HAP-1 (cell line): ENCODE measurements at places on chromosomes 1 and 21.

DNA sequence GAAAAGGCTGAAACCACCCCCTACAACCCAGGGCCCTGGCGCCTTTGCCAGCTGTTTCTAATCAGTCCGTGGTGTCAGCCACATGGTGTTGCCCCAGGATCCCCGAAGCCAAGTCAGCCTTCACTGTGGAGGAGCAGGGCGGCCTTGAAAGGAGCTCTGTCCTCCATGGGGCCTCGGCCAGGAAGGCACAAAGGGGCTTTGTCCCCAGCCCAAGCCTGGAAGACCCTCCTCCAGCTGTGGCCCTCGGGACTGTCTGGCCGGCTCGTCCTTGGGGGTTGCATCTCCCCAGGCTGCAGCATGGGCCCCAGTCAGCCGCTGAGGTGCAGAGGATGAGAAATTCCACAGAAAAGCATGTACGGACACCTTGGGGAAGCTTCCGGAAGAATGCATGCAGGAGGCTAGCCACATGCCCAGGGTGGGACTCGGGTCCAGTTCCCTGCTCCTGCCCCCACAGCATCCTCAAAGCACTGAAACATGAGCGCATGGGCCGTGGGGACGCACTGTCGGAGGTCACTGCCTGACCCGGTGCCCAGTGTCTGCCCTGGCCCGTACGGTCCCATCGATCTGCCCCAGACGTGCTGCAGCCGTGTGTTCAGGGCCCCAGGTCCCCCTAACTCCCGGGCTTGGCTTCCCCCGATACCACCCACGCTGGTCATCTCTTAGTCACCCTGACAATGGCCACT, 38.6 kb upstream of the POFUT2 start:
- no peak for DNase-seq

GRCh38 chr1:165376811-165377311, 20.3 kb upstream of the LMX1A start:
- DNase-seq, result no peak

DNA sequence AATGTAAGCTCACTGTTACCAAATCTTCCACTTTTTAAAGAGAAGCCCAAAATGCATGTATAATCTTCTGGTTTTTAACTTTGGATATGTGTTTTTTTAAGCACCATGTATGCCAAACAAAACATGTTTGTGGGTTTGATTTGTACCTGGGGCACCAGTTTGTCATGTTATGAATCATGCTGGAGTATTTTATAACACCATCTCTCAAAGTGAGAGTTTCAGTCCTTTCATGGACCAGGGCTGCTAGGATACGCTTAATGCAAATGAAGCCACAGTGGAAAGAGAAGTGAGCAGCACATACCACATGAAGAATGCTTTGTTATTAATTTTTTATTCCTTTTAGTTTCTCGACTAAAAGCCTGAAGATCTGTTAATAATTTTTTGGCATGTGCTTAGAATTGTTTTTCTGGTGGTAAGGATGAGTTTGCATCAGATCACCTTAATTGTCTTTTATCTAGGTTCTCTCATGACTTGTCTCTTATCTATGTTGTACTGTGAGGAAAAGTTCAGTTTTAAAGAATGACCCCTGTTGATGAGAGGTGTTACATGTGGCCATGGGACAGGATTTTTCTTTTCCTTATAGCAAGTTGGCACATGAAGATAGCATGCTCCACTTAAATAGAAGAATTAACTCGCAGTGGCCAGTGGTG, 2.0 kb upstream of the RABGAP1L start:
- no peak for DNase-seq

GRCh38 chr1:53417074-53417511, 42.1 kb upstream of the DMRTB1 start:
- DNase-seq, result no peak

DNA sequence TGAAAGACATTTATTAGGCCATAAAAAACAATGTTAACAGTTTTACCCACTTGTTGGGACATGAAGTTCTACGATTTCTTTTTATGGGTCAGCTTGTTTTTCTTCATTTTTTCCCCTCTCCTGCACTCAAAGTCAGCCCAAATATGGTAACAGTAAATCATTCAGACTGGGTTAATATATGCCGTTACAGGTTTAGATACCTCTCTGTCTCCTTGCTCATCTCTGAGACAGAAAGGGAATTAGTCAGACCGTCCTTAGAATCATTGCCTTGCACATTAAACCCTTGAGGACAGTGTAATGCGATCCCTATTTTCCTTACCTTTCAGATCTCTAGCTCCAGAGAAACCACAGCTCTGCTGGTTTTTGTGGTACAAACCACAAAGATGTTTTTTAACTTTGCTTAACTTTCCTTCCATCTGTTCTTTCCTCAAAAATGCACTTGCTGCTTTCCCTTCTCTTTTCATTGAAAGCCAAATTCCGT, 613.3 kb downstream of the PLPP3 start:
- no peak for DNase-seq

DNA sequence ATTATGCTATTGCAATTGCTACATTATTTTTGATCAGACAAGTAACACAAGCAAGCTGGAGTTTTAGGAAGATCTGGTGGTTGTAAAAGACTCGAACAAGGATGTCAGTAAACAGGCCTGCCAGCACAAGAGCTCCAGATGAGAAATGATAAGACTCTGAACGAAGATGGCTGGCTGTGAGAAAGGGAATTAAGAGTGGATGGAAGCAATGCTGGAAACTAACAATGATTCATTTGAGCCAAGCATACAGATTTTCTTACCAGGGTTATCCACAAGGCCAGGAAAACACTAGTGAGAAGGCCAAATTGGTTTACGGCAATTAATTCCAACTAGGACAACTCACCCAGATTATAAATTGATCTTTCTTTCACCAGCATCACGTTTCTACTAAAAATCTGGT, 54.2 kb downstream of the NRIP1 start:
- no peak for DNase-seq

- DNase-seq, result no peak
Observed at GRCh38 chr1:225617956-225618355, 35.0 kb downstream of the ENAH start.
